ENCODE measurements at places on chromosomes 2 and 18.

- peak; percentile 3 for DNase-seq
Observed at GRCh38 chr18:39870591-39870990, 2084.4 kb upstream of the PIK3C3 start.

- peak; percentile 50 for DNase-seq
Observed at GRCh38 chr18:23209031-23209430, 73.7 kb downstream of the CABLES1 start.

- DNase-seq = no peak
Observed at GRCh38 chr2:48424866-48425265, 105.1 kb upstream of the STON1 start.

DNA sequence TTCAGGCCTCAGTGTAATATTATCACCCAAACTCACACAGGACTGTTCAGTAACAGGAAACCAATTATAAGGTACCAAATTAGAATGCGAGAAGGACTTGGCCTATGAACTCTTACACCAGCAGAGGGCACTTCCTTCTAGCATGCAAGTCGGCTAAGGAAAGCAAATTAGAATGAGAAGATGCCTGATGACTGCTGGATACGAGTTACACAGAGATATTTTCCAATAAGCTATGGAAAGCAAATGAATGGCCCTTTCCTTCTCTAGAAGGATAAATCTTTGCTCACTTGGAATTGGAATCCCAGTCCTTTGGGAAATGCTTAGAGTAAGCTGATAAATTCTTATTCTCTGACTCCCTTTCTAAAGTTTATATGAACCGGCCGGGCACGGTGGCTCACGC lies 109.8 kb downstream of the AP1S3 start:
- peak; percentile 70 for DNase-seq

DNA sequence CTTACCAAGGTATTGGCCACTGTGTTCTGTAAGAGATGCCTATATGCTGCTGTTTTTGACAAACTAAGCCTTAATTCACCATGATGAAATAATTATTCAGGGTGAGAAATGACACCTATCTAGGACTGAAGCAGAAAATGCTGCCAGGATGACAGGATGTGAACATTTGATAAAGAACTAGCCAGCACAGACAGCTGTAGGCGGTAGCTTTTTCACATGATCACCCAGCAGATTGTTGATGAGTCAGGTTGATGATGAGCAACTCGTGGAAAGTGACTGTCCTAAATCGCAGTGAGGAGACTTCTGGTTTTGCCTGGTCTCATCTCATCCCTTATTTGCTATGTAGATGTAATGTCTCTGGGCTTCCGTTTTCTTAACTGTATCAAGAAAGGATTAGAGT lies 144.1 kb downstream of the PRPF40A start:
- DNase-seq = peak; percentile 48

- DNase-seq = peak; percentile 80
Observed at GRCh38 chr2:146004462-146004861, 1484.5 kb upstream of the ZEB2 start.

- DNase-seq = no peak
Observed at GRCh38 chr18:55425698-55426097, 162.3 kb downstream of the TCF4 start.

DNA sequence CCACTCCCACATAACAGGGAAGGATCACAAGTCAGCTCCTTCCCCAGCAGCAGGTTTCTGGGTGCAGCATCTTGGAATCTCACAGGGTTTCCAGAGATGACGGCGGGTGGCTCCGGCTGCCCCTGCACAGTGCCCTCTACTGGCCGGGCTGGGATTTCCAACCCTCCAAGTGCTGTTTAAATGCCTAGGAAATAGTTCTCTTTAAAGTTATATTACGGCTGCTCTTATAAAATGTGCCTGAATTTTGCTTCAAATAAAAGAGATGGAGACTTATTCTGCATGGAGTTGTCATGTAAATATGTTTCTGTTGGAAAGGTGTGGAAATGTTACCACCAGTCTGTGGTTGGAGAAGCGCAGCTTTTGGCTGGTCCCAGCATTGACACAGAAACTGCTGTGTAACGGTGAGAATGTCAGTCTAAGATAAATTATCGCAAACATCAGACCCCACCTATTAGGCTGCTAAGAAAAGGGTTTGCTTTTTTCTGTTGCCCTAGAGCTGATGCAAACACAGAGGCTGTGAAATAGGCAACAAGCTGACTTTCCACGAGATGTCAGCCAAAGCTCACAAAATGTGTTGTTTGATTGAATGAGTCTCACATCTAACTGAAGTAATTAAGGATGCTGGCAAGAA lies 3.3 kb upstream of the HJURP start:
- DNase-seq = no peak

- DNase-seq = no peak
Observed at GRCh38 chr2:104344306-104344705, 509.6 kb upstream of the POU3F3 start.

DNA sequence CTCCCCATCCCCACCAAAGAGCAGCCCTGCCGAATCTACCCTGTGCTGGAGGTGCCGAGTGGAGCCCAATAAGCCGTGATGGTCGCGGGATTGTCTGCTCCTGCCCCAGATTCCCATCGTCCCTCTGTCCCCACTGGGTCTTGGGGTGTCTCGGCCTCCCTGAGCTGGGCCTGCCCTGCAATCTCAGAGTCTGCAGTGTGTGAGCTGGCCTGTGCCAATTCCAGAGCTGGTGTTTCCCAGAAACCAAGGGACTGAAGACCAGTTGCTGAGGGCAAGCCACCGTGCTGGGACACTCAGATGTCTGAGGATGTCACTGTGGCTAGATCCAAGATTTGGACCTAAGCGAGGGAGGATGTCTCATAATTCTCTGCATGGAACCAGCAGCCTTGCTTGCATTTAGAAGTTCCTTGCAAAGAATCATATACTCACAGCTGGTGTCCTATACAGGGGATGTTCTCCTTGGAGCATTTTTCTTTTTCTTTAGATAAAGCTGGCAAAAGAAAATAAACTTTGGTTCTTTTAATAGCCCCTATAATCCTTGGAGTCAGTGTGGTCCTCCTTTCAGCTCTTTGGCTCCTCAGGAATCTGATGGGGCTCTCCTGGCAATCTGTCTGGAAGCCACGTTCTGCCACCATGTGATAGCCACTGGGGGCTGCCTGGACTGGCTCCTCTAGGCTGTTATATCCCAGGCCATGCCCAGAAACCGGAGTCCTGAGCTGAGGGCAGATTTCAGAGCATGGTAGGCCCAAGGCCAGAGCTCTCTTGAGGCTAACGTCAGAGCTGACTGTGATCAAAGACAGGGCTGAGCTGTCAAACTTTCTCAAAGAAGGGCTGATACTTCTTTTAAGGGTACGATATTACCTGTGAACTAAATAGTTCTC lies 140.1 kb upstream of the HAAO start:
- no peak for DNase-seq

DNA sequence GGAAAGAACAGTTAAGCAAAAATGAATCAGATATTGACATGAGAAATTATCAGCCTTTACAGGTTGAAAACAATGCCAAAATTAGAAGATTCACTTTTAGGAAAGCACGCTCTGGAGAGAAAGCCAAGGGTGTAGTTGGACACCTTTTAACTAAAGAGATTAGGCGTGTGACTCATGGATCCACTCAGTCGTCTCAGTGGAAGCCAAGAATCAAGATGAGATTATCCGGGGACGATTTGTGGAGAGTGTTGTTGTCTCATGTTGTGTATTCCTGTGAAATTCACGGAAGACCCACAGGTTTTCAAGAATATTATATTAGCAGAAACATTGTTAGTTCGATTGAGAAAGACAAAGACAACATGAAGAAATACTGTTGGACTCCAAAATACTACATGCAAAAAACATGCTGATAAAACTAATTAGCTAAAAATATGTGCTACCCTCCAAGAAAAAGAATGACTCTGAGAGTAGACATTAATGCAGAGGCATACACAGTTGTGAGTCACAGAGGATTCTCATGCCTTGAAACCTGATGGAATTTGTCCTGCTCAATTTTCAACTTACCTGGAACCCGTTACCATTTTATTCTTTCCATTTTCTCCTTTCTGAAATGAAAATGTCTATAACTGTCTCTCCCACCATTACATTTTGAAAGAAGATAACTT lies 192.1 kb upstream of the RND3 start:
- no peak for DNase-seq

DNA sequence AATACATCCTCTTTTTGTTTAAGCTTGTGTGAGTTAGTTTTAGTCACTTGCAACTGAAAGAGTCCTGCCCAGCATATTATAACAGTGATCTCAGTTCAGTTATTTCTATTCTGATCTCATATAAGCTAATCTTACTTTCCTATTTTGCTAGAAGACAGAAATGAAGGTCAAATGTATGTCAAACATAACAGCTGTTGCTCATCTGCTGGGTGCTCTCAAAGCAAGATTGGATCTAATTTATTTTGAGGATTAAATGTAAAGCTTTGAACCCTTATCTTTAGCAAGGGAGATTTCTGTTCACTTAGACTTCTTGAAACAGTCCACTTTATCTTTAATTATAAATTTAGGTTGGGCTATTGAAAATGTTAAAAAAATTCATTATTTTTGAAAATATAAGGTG lies 31.2 kb downstream of the CRYGD start:
- DNase-seq = no peak

DNA sequence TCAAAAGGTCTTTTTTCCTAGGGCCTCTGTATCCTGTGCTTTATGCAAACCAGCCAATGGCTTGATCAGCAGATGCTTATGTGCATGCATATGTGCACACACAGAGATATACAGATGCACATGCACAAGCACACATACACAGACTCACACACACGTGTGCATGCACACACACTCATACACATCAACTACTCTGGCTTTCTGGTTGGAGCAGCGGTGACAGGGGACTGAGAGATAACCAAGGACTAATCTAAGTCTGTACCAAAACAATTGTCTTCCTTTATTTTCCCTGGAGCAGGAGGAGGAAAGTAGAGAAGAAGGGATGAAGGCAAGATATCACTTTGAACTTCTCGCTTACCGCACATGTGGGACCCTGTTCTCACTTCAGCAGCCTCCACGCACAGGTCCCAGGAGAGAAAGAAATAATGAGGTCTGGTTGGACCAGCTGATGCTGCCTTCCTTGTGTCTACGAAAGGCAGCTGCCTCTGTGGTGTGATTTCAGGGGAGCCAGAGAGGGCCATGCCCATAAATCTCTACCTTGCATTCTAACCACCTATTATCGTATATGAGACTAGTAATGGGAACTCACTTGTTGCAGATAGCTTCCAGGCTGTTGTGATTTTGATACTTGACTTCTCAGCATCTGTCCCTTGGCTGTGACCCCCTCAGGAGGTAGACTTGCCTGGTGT lies 338.0 kb downstream of the EN1 start:
- DNase-seq = no peak

DNA sequence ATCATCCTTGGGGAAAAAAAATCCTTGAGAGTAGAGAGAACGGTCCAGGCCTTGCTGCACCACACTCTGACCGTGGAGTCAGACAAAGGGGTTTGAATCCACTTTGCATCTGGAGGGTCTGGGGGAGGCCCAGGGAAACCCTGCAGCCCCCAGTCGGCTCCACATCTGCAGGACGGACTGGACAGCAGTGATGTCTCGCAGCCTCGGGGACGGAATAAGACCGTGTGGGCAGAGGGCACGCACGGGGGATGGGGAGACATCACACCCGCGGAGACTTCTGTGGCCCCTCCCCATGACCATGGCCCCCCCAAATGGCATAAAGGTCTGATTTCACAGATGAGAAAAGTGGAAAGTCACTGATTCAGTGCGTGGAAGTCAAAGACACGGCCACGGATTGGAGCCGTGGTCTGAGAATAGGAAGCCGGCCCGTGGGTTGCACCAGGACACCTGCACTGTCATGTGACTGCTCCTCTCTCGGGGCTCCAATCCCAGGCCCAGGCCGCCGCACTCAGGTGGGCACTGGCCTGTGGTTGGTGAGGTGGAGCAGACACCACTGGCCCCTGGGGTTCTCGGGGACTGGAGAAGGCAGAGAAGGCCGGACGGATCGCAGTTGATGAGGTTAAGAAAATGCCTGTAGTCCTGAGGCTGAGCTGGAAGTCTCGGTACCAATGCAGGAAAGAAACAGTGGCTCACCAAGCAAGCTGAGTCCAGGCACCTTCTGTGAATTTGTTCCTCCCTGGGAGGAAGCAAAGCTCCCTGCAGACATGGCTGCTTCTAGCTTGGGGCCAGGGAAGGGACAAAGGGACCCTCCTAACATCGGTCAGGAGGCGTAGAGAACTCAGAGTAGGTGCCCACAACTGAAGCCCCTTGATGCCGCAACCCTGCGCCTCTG lies 61.8 kb downstream of the RTP5 start:
- no peak for DNase-seq

- DNase-seq = no peak
Observed at GRCh38 chr18:59695551-59695950, 1.7 kb downstream of the CCBE1 start.

DNA sequence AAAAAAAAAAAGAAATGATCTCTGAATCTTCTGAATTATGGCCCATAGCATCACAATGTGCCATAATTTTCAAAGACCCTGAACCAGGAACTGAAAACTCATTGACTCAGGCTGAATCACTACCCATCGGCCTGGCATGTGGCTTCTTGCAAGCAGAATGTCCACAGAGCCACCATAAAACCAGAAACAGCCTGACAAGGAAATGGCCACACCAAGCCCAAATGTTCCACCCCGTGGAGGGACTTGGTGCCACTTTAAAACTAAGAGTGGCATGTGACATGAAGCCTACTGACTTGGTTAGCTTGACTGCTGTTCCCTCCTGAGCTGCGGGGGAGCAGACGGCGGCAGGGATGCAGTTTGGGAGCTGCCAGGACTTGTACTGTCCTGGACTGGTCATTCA lies 71.2 kb upstream of the RBM44 start:
- DNase-seq = peak; percentile 54

- DNase-seq = no peak
Observed at GRCh38 chr2:177466337-177467195, 74.0 kb downstream of the AGPS start.

- DNase-seq = no peak
Observed at GRCh38 chr2:19419211-19419880, 60.9 kb upstream of the OSR1 start.

DNA sequence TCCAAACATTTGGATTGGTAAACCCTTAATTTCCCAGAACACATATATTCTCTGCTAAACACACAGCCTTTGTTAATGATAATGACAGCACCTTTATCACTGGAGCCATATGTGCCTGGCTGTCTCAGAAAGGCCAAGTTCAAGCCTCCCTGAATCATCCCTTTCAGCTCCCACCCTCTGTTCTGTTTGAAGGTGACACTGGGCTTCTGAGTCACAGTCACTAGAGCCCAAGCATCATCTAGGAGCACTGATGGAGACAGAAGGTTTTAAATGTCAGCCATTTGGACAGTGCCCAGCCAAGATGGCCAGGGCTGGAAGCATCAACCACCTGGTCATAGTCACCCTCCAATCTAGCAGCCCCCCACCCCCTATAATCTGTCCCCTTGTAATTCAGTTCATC lies 80.6 kb downstream of the NRP2 start:
- no peak for DNase-seq

GRCh38 chr2:174772472-174772801 lies 8.2 kb upstream of the CHRNA1 start:
- DNase-seq = no peak

All from fibroblast of lung (primary cell).